ENCODE measurements at places on chromosomes 2 and 18.

DNA sequence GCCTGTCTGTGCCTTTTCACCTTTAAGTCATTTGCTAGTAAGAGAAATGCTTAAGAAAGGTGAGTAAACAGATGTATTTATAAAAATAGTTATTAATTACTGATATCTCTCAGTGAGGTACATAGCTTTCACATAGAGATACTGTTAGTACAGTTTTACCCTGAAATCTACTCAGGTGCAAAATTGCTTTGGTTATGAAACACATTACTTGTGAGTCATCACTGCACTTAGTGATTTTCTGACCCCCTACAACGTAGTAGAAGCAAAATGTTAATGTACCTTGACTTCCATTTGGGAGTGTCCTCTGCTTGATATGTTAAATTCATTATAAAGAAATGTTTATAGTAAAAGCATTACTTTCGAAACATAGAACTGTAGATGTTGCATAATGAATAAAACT lies 6.5 kb downstream of the GLS start:
- no peak for DNase-seq

GRCh38 chr2:67938053-67938452 lies 124.8 kb downstream of the C1D start:
- no peak for DNase-seq

GRCh38 chr18:52046842-52047241 lies 293.2 kb upstream of the DCC start:
- no peak for DNase-seq

- DNase-seq = no peak
Observed at GRCh38 chr2:163462993-163463392, 272.8 kb downstream of the FIGN start.

DNA sequence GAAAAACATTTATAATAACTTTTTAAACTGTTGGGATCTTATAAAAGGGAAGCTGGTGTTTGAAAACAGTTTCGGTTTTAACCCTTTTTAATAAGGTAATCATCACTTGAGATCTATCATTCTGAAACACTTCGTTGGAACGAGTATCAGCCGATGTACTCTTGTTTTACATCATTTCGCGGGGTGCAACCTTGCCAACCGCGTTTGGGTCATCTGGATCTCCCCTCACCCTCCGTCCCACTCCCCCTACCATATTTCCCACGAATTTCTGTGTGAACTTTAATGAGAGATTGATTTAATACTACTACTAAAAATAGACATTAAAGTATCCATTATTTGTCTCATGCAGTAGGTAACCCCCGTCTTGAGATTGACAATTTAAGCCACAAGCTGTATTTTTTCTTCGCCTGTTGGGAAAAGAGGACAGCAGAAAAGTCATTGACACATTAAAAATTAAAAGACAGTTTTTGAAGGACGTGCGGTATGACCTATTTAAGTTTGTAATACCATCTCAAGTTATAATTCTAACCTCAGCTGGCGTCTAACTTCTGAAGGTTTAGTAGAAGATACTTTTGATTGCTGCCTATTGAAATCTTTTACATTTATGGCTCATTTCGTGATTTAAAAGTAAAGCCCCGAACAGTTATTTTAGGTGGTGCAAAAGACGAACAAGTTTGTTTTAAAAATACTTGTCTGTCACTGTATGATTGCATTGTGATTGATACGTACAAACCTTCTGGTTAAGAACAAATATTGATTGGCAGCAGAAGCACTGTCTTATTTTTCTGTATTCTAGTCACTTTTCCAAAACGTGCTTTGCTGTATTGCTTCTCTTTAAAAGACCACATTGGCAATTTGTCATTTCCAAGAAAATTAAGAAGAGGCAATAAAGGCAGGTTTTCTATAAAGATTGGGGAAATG lies 1.5 kb downstream of the CREB1 start:
- no peak for DNase-seq

GRCh38 chr2:65357959-65358294 lies 74.5 kb downstream of the SPRED2 start:
- no peak for DNase-seq

DNA sequence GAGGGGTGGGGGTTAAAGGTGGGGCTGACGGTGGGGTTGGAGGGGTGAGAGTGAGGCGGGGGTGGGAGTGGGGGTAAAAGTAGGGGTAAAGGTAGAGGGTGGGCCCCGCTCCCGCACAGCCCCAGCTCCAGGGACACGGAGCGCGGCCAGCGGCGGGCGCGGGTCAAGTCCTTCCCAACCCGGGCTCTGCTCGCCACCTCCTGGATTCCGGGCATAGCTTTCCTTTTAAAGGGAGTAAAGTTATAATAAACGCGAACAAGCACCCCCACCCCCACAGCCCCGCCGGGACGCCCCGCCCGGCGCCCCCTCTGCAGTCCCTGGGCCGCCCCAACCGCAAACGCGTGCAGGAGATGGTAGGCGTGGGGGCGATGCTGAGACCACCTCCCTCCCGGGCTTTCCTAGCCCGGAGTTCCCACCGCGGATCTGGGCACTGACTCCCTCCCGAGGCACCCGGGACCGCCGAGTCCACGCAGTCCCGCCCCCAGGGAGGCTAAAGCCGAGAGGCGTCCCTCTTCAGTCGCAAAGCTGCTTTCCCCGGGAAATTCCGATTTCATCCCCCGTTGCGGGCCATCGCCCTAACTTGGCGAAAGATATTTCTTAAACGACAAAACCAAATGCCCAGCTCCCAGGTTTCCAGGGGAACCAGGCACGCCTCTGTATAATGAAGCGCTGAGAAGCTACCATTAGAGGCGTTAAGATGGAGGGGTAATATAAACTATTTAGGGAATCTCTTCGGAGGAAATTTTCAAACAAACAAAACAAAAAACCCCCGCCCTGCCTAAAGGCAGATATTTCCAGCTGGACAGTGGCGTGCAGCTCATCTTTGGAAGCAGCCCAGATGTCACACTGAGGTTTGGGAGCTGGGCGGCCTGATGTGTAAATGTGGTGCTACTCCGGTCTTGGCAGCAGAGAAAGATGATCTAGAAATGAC lies at the start of gene LIMS2:
LIMS2 (minus strand) TSS at position 200 of the 931 bp plus-strand sequence. CDS start 506 bp downstream, outside the sequence.
- no peak for DNase-seq

DNA sequence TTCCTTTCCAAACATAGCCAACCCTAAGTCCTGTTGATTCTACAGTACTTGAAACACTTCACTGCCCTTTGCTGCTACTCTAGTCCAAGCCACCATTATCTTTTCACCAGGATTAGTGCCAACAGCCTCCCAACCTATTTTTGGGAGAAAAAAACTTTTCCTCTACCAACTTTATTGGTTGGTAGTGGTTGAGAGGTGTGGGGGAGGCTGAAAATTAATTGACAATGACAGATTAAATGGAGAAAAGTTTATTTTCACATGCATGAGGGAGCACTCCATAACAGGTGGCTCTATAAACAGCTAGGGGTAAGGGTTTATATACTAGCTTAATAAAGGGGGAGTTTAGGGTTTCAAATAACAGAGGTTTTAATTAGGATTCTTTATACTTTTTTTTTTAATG lies 37.8 kb upstream of the ITPRID2 start:
- DNase-seq = no peak

DNA sequence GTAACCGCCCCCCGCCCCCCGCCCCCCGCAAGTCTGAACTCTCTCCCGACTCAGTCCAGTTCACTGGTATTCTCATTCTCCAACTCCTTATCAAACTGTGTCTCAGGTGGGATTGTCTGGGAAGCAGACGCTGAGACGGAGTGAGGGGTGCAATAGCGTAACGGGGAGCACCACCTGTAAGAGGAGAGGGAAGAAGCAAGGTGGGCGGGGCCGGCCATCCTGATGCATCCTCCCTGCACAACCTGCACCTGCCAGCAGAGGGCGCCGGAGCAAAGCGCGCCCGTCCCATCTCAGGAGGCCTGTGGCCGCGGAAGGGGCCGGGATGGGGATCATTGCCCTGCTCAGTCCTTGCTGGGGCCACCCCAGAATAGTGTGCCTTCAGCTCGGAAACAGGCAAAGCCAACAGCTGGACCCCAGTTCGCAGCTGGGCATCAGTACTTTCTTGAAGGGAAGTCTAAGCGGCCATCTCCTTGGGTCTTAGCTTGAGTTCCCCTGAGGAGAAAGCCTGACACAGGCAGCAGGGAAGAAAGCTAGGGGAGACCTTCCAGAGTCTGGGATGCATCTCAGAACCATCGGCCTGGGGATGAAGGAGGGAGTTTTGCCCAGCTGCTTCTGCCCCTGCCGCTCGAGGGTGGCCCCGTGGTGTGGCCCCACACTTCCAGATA lies 208.0 kb downstream of the TFCP2L1 start:
- no peak for DNase-seq

DNA sequence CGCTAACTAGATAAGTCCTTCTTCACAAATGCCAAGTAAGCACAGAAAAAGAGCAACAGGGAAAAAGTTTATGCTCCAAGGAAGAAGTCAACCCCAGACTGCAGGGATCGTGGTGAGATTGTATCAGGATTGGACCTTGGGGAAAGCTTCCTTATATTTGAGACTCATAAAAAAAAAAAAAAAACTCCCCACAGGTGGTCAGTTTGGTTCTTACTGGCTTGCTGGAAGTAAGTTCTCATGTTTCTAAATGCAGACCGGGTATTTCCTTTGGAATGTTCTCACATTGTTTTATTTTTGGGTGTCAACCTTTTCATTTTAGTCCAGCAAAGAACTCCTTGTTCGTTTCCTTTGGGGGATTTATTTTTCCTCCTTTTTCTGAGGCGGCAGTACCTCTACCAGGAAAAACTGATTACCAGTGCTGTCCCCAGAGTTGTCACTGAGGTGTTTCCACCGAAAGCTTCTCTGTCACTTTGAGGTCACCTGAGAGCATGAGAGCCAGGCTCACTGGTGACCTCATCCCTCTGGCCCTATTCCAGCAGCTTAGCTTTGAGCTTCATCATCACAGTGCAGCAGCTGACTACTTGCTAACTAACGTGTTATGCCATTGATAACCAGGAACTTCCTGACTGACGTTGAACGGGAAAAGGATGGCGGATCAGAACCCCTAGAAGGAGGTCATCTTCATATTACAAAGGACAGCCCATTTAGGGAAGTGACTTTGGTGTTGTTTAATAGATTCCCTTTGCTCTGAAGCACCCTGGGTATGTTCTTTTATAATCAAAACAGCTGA lies 16.8 kb upstream of the ATP8B1 start:
- no peak for DNase-seq

DNA sequence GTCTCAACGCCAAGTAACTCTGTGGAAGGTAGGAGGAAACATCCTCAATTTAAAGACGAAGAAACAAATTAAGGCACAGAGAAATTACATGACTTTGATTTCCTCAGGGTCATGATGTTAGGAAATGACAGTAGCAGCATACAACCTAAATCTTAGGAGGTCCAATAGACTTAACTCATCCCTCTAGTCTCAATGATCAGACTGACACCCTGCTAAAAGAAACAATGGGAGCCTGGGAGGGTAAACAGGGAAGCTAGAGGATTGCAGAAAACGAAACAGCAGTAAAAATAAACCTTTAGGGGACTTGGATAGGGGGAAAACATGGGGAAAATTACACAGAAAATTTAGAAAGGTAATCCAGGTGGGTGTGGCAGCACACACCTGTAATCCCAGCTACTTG lies 56.0 kb downstream of the ROCK2 start:
- no peak for DNase-seq

GRCh38 chr2:64440843-64441242 lies 13.1 kb upstream of the LGALSL start:
- no peak for DNase-seq

- DNase-seq = no peak
Observed at GRCh38 chr2:217142649-217143266, 282.9 kb upstream of the TNP1 start.

DNA sequence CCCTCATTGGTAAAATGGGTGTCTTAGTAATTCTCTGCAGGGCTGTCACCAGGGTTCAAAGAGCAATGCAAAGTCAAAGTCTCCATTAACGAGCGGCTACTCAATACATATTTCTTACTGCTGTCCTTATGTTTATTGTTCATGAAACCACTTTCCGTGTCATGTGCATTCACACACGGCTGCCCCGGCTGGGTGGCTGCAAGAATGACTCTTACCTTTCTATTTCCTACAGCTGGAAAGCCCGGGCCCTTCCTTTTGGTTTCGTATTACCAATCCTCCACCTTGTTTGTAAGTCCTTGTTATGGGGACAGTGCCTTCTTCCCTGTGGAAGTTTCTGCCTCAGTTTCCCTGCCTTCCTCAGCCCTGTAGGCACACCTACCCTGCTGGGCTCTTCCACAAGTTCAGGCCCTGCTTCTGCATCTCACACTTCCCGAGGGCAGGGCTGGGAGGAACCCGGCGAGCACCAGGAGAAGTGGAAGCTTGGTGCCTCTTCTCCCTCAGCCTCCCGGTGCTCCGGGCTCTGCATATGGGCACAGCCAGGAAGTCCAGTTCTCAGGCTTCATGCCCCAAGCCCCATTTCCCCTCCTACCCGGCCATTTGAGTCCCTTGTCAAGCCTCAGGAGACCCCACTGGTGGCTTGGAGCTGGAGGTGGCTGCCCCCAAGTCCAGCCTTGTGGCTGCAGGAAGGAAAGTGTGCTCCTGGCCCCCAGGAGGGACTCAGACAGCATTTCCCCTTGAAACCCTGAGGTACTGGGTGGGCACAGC lies 18.7 kb upstream of the ACKR3 start:
- no peak for DNase-seq

DNA sequence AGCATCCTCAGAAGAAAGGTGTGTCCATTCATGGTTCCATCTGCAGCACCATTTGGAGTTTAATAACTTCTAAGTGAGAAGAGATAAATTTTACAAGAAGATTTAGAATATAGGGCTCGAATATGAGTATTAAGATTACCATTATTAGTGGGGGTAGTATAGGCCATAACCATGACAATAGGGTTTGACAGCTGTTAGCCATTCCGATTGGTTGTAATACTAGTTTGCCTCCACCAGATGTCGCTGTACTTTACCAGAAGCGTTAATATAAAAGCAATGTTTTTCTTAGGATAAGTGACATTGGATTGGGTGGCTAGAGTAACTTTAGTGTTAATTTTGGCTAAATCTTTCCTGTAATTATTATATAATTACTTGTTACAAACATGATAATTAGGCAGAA lies 107.5 kb upstream of the SRD5A2 start:
- no peak for DNase-seq

GRCh38 chr2:263774-264492 lies at the start of gene SH3YL1:
SH3YL1 (minus strand) TSS chr2:264032; CDS start chr2:263984, 48 bp downstream.
- no peak for DNase-seq

GRCh38 chr2:120719491-120719890 lies 16.2 kb upstream of the GLI2 start:
- DNase-seq = no peak

DNA sequence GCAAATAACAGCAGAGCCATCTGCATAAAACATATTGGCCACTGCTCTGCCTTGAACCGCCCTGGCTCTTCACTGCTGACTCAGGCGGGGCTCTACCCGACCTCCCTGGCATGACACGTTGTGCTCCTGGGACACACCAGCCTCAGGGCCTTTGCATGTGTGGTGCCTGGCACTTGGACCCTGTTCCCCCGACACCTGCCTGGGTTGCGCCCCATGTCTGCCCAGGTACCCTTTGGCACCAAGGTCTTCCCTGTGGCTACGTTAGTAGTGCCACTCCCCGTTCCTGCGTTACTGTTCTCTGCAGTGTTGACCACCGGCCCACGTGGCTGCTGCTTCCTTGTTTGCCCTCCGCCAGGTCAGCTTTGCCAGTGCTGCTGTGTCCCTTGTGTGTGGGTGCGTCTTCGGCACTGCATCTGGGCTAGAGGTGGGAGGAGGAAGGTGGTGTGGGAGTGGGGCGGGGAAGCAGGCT lies 20.3 kb downstream of the ATG4B start:
- DNase-seq = no peak
